Skeletal muscle cell (primary cell): ENCODE measurements at places on chromosomes 1 and 21.
A peak's percentile ranks its signal among the peaks of the same experiment; 100 is the strongest.

- no peak for DNase-seq
Observed at GRCh38 chr1:66773227-66773626, 21.0 kb downstream of the DYNLT5 start.

- no peak for DNase-seq
Observed at GRCh38 chr1:216682752-216683151, 40.5 kb downstream of the ESRRG start.

DNA sequence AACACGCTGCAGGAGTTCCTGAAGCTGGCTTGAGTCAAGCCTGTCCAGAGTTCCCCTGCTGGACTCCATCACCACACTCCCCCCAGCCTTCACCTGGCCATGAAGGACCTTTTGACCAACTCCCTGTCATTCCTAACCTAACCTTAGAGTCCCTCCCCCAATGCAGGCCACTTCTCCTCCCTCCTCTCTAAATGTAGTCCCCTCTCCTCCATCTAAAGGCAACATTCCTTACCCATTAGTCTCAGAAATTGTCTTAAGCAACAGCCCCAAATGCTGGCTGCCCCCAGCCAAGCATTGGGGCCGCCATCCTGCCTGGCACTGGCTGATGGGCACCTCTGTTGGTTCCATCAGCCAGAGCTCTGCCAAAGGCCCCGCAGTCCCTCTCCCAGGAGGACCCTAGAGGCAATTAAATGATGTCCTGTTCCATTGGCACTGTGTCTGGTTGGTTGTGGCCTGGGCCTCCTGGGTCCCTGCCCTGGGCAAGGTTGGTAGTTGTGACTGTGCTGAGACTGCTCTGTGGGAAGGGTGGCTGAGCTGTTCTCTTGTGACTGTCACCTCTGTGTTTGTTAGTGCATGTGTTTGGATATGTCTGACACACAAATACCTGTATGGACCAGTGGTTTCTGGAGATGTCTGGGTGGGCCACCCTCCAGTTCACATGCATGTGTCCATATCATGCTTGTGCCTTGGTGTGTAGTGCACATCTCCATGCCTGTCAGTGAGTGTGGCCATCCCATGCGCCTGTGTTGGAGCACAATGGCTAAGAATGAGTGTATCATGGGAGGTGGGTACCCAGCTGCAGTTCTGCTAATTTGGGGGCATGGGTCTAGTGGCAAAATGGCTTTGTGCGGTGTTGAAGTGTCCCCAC, 1.4 kb downstream of the SH3BGRL3 start:
- DNase-seq = no peak

GRCh38 chr1:94884507-94884906, 42.4 kb downstream of the CNN3 start:
- DNase-seq = no peak

DNA sequence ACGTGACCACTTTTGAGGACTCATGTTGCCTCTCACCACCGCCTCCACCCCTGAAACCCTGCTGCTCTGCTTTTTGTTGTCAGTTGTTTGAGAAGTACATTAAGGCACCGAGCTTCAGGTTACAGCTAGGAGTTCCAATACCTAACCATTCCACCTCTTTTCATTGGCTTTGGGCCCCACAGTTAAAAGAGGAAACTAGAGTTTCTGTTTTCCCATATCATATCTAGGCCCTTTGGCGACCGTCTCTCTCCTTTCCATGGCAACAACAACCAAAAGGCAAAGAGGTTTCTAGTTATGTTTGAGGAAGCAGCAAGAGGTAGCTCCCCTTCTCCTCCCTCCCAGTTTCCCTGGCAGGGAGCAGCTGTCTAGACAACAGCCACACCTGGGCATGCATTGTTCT, 5.9 kb downstream of the ANKRD35 start:
- DNase-seq = no peak

DNA sequence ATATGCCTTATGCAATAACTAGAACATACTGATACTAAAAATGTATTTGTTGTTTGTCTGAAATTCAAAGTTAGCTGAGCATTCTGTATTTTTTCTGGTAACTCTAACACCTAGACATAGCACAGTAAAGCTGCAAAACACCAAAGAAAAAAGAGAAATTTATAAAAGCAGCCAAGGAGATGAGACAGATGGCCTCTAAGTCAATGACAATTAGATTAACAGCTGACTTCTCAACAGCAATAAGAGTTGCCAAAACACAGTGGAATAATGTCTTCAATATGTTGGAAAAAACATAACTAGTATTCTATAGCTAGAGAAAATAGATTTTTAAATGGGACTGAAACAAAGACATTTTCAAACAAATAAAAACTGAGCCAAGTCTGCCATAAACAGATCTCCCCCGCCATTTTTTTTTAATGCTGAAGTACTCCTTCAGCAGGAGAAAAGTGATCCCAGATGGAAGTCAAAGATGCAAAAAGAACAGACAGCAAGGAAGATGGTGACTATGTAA, 81.3 kb downstream of the SYF2 start:
- no peak for DNase-seq

DNA sequence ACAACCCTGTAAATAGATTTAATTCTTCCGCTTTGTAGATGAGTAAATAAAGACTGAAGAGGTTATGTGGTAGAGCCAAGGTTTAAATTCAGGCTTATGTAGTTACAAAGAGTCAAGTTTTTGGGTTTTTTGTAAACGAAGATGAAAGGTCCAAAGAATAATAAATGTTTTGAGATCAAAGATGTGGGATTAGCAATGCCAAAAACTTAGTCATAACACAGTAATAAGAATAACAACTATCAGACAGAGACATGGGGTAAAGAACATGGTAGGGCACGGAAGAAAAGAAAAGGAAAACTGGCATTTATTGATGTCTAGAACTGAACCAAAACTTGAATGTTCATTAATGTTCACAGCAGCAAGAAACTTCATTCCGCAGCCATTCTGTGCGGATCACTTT, 42.9 kb downstream of the EXTL2 start:
- no peak for DNase-seq

- DNase-seq = peak; percentile 61
Observed at GRCh38 chr21:35048706-35049617, at the start of gene RUNX1. Gene RUNX1, minus strand, starts transcription at chr21:35049302.

- DNase-seq = no peak
Observed at GRCh38 chr1:11374748-11375110, 101.7 kb downstream of the UBIAD1 start.

DNA sequence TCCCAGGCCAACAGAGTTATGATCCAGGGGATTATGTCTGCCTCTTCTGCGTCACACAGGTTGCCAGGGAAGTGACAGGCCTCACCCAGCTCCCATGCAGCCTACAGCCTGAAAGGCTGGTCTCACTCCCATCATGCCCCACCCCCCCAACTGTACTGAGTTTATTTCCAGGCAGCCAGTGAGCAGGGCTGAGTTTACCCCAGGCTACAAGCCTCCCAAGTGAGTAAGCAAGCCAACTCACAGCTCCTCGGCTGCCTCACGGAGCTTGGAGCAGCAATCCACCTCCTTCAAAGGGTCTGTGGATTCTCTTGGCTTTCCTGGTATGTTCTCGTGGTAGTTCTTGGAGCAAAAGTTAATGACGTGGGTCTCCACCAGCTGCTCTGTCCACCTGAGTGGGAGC, 1147.6 kb upstream of the ADGRL4 start:
- DNase-seq = no peak

DNA sequence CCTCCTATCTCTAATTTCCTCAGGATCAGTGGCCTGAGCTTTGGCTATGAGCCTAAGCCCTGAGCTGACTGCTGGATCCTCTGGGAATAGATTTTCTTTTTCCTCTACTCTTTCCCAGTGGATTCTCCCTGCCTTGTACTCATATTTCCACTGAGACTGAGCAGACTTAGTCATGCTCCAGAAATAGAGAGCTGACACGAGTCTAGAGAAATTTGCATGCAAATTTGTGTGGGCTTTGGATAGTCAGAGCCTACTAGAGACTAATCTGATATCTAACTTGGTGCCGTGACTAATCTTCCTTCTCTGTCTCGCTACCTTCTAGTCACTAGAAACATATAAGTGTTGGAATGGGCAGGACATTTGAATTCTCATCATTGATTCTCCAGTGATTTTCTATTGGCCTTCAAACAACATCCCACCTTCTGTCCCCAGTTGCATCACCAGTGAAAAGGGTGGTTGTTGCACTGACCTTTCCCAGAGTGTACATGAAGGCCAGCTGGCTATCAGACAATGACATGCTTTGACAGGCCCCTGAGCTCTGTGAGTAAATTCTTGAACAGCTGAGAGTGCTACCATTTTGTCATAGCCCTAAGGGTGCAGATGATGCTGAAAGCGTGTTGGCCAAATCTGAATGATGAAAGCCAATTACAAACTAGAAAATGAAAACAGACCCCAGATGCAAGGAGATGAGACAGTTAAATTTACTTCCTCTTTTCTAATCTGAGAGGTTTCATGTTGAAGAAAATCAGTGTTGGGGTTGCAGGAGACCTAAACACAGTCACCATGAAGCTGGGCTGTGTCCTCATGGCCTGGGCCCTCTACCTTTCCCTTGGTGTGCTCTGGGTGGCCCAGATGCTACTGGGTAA, at the start of gene FCRLA:
FCRLA (plus strand) TSS at position 748 of the 866 bp plus-strand sequence; CDS start at position 784, 36 bp downstream.
- DNase-seq = peak; percentile 87

DNA sequence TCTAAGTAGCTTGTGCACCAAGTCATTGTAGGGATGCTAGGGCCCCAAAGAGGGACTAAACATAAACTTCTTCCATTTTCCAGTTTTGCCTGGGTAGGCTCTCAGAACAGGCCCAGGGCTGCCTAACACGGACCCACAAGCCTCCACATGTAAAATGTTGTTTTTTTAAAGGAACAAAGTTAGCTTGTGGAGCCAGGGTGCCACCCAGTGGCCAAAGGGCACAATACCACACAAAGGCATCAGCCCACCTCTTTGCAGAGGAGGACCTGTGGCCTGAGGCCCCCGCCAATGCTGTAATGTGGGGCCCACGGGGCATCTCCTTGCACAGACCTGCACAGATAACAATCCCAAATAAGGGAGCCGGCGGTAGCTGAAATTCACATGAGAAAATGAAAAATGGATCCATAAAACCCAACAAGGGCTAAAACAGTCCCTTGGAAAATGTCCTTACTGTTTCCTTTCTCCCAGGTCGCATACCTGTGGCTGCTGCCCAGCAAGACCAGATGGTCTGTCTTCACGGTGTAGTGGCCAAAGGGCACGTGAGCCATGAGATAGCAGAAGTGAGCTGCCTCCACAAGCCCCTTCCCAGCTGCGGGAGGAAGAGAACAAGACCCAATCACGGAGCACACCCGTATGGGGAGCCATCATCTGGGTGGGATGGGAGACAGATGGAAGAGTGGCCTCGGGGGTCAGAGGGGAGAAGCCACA, 23.8 kb downstream of the SEC16B start:
- DNase-seq = no peak

DNA sequence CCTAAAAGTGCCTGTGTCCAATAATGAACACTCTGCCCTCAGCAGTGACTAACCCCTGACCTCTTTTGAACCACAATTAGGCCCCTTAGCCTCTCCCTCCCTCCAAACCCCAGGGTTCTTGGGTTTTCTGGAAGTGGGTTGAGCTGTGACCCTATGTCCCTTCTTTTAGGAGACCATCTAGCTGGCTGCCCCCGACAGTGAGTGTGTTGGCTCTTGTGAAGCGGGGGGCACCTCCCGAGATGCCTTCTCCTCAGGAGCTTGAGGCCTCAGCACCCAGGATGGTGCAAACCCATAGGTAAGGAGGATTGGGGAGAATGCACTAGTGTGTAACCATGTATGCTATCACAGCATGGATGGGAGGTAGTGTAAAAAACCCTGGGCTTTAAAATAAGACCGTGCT, 7.3 kb downstream of the RUSC1 start:
- DNase-seq = no peak

- DNase-seq = no peak
Observed at GRCh38 chr1:62687421-62687902, 724 bp downstream of the DOCK7 start.

- DNase-seq = no peak
Observed at GRCh38 chr1:7721940-7722669, 49.0 kb upstream of the VAMP3 start.

GRCh38 chr1:177301425-177302124, 130.8 kb downstream of the BRINP2 start:
- DNase-seq = no peak

DNA sequence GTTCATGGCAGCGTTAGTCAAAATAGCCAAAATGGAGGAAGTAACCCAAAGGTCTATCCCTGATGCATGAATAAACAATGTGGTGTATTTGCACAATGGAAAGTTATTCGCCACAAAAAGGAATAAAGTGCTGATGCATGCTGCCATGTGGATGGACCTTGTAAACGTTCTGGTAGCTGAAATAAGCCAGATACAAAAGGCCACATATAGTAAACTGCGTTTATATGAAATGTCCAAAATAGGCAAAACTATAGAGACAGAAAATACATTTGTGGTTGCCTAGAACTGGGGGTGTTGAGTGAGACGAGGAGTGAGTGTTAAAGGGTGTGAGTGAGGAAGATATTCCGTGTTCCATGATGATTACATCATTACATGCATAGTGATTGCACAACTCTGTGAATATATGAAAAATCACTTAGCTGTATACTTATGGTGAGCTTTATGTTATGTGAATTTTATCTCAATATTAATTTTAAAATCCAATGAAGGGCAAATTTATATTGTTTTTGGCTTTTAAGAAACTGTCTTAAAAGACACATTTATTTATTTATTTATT, 321.3 kb downstream of the KIF26B start:
- DNase-seq = no peak

DNA sequence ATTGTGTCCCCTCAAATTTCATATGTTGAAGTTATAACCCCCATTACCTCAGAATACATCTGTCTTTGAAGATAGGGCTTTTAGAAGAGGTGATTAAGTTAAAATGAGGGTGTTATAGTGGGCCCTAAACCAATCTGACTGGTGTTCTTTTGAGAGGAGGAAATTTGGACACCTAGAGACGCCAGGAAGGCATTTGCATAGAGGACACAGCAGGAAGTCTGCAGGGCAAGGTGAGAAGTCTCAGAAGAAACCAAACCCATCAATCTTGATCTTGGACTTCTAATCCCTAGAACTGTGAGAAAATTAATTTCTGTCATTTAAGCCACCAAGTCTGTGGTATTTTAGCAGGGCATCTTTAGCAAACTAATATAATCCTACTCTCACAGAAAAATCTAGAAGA, 13.0 kb downstream of the GOLPH3L start:
- no peak for DNase-seq

GRCh38 chr21:26849428-26850115, 4.4 kb upstream of the ADAMTS1 start:
- no peak for DNase-seq

DNA sequence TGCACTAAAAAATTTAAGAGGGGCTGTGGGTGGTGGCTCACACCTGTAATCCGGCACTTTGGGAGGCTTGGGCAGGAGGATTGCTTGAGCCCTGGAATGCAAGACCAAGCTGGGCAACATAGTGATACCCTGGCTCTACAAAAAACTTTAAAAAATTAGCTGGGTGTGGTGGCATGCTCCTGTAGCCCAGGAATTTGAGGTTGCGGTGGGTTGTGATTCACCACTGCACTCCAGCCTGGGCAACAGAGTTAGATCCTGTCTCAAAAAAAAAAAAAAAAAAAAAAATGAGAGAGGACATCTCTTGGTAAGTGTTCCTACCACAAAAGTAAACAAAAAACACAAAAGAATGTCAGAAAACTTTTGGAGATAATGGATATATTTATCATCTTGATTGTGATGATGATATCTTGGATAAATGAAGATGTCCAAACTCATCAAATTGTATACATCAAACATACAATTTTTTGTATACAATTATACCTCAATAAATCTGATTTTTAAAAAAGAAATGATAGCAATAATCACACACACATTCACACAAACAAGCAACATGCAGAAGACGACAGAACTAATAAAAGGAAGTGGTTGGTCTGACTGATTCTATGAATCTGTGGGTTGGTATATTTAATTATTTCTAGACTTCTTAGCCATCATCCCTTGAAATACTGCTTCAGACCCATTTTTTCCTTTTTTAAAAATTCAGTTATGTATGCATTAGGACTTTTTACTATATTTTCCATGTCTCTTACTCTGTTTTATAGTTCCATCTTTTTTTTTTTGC, 465.9 kb downstream of the PLA2G4A start:
- DNase-seq = no peak
